ENCODE measurements at places on chromosomes 16 and 17.

DNA sequence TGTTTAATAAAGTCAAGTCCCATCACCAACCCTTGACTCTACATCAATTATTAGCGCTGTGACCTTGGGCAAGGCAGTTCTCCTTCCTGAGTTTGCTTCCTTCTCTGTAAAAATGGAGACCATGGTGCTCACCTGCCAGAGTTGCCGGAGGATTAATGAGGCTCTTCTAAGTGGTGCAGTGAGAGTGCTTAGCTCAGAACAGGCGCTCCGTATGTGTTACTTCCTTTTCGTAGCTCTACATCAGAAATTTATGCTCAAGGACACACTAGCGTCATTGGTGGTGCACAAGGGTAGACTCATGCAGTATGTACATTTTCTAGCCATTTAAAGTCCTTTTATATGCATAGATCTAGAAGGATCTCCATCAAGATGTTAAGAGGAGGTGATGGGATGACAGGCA is 17.4 kb upstream of the CMIP start:
- DNase-seq: no peak

- no peak for DNase-seq
These were observed 5.6 kb downstream of the WSB1 start for GRCh38 chr17:27299384-27300049.

GRCh38 chr17:30495586-30495985 is 18.4 kb downstream of the GOSR1 start:
- DNase-seq: no peak

DNA sequence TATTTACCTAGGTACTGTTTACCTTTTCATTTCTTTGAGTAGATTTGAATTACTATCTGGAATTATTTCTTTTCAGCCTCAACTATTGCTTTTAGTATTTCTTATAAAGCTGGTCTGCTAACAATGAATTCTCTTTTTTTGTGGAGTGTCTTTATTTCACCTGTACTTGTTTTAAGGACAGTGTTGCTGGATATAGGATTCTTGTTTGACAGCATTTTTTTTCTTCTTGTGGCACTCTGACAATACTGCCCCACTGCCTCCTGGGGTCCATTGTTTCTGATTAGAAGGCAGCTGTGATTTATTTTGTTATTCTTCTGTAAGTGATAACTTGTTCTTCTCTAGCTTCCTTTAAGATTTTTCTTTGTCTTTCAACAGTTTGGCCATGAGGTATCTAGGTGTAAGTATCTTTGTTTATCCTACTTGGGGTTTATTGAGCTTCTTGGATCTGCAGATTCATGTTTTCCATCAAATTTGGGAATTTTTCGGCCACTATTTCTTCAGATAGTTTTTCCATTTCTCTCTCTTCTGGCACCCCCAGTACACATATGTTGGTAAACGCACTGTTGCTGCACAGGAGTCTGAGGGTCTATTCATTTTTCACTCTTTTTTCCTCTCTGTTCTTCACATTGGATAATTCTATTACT is 130.4 kb downstream of the AATF start:
- DNase-seq: no peak

DNA sequence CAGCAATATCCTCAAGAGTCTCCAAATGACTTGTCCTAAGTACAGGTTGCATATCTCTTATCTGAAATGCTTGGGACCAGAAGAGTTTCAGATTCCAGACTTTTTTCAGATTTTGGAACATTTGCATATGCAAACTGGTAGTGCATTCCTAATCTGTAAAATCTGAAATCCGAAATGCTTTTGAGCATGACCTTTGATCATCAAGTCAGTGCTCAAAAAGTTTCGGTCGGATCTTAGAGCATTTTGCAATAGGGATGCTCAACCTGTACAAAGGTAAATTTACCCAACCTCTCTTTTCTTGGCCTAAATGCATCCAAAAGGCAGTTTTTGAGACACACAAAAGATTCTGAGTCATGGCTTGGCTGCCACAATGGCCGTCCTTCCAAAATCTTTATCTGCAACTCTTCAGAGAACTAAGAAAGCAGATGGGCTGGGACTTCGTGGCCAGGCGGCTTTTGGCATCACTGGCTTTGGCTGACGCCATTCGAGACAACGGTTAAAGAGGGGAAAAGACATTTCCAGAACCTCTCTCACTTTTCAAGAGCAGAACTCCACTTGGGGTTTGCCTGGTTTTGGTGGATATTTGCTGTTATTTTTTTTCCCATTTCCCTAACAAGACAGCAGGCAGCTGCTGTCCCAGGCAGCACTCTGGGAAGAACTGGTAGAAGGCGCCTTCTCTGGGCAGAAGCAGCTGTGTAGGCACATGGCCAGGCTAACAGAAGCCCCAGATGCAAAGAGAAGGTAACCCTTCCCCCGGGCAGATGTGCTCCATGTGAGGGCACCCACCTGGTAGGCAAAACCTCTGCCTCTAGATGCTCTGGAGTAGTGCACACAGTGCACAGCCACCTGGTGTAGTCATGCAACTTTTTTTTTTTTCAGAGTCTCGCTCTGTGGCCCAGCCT is 8.9 kb downstream of the CPPED1 start:
- no peak for DNase-seq

- no peak for DNase-seq
These were observed 1.0 kb downstream of the TLE7 start for GRCh38 chr16:71440669-71441347.

DNA sequence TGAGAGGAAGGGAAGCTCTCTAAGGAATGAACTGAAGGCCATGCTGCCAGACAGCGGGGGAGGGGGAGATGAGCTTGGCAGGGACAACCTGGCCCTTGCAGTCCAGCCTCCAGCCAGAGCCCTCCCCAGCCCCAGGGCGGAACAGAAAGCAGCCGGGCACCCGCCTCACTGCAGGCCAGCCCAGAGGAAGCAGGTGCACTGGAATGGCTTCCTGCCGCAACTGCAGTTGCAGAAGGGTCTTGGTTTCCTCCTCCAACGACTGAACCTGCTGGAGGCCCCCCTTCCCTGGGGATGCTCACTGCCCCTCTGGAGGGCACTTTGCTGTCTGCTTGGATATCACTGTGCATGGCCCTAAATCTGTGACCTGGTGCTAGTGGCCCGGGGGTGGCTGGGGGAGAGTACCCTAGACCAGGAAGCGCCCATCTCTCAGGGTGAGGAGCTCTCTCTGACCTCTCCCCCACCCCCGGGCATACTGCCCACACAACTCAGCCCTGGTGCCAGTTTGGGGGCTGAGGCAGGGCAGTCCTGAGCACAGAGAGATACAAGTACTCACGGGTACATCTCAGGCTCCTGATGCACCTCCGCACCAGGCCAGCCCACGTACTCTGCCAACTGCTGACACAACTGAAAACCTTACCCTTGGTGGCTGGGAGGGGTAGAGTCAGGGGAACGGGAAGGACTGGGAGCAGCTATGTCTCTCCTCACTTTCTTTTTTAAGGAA is 41.1 kb downstream of the MYO18A start:
- DNase-seq: no peak

DNA sequence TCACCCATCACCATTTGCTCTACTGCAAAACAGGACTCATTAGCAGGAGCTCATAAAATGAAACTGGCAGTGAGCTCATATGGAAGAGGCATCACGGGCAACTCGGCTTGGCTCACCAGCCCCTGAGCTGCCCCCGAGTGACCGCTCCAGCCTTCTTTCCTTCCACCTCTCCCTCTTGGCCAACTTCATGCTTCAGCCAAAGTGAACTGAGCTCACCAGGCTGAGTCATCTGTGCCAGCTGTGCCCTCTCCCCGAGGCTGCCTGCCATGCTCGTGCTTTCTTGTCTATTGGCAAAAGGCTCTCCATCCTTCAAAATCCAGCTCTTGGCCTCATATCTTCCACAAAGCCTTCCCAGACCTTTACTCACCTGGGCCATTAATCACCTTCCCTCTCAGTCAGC is 391.4 kb downstream of the WWOX start:
- no peak for DNase-seq

DNA sequence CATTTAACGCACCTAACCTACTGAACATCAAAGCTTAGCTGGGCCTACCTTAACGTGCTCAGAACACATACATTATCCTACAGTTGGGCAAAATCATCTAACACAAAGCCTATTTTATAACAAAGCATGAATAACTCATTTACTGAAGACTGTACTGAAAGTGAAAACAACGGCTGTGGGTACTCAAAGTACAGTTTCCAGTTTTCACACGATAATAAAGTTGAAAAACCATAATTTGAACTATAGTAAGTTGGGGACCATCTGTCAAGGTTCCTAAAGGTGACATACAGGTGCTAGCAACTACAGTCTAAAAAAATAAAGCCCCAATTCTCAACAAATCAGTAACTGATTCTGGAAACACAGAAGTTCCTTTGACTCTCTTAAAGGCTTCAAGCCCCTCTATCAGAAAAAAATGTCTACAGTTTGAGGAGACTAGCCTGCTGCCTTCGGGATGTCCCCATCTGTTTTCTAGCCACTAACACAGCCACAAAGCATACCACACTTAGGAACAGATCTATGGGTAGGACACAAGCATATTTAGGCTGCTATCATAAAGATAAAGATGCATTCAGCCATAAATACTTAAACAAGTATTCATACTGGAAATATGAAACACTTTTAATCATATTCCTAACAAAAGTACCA is 71.3 kb downstream of the KANSL1 start:
- no peak for DNase-seq
